CD8-positive, alpha-beta T cell (primary cell): ENCODE measurements at places on chromosomes 7 and 10. TPM values are rescaled to one million over a fixed set of nuclear protein-coding genes. Genes with fewer than 3 reads are reported as not detected.

- no peak for DNase-seq
Observed at GRCh38 chr10:30527623-30528428, 93.8 kb downstream of the MAP3K8 start.

The CAMK2B gene
- not detected for total RNA-seq

The DGKI gene
- not detected for total RNA-seq

The LOXL4 gene
- total RNA-seq: 0.08 TPM
